ENCODE measurements at places on chromosomes 13 and 19.

DNA sequence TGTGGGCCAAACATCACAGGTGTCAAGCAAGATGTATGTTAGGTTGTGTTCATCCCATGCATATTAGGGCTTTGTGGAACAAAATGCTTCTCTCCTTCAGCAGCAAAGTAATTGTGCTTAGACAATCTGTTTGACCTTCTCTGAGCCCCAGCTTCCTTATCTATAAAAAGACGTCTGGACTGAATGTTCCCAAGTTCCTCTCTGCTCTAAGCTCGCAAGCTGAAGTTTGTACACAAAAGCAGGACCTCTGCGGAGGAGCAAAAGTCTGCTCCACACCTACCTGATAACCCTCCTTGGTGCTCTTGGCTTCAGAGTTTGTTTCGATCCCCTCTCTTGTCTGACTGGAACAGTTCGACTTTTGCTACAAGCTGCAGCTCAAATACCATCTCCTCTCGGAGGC lies 95.7 kb upstream of the UBL3 start:
- no peak for DNase-seq

DNA sequence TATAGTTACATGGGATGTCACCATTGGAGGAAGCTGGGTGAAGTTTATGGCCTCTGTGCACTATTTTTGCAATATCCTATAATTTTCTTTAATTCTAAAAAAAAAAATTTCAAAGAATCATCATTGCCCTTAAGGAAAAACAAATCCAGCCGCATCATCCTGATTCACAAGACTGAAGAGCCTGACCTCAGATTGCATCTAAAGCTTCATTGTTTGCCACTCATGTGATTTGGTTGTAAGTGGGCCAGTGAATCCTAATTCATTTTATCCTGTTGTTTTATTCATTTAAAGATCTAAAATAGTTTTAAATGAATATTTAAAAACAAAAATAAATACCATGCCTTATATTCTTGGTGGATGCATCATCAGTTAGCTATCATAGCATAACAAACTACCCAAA lies 504.5 kb downstream of the TBC1D4 start:
- DNase-seq = no peak

- DNase-seq = no peak
Observed at GRCh38 chr19:34316741-34317301, 48.2 kb upstream of the GPI start.

DNA sequence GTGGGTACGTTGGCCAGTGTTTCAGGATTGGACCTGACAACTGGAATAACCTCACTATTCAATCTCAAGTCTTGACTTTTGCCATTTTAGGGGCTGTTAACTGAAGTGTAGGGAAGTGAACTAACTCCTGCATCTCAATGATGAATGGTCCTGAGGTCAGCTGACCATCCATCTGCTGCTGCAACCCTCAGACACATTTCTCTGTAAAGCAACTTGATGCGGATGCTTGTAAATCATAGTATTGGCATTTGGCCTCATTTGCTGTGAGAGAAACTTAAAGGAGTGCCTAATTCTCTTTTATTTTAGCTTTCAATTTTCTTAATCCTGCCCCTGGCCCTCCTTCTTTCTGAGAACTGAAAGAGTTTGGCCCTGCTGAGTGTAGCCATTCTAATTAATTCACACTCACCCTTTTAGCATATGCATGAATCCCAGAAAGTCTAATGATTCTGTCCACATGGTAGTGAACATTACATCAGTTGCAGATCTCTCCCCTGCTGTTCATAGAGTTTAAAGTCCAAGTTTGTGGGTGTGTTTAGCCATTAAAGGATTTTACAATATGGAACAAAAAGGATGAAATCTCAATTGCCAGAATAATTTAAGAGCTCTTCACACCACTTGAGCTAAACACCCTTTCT lies 1531.4 kb upstream of the SLC10A2 start:
- DNase-seq = no peak

DNA sequence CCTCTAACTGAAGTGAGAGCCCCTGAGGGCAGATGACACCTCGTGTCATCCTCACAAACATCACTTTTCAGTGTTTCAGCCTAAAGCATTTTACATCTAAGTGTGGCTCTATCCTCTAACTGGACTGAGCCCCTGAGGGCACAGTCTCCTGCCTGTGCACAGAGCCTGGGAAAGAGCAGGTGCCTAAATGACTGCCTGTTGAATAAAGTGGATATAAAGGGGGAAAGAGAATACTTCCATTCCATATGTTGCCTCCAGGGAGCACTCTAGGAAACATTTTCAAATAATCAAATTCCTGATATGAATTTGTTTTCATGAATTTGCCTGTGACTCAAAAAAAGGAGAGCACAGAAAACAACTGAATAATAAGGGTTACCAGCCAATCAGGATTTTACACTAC lies 32.2 kb downstream of the CNMD start:
- no peak for DNase-seq

DNA sequence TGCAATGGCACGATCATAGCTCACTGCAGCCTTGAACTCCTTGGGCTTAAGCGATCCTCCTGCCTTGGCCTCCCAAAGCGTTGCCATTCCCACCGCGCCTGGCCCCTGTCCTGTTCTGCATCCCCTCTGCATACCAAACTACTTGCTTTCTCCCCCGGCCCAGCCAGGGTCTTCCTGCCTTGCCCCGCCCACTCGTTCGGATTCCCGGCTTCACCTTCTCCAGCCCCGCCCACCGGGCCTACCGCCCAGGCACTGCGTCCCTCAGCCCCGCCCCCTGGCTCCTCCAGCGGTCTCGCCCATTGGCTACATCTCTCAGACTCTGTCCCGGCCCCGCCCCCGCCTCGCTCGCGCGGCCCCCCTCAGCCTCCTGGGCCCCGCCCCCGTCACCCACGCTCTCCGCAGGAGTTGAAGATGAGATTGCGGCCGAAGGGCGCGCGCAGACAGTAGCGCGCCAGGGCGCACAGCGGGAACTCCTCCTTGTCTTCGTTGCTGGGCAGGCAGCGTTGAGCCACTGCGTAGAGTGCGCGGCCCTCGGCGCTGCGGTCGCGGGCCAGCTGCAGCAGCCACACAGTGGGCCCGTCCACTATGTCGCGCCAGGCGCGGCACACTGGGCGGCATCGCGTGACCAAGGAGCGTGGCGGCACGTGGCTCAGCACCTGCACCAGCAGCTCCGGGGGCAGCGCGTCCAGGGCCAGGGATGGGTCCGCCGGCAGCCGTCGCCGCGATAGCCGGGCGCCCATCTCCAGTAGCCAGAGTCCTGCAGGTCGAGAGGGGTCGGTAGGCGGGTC lies 19.0 kb downstream of the MRPS12 start:
- peak; percentile 91 for DNase-seq

GRCh38 chr13:68007576-68007975 lies 777.4 kb upstream of the PCDH9 start:
- no peak for DNase-seq

DNA sequence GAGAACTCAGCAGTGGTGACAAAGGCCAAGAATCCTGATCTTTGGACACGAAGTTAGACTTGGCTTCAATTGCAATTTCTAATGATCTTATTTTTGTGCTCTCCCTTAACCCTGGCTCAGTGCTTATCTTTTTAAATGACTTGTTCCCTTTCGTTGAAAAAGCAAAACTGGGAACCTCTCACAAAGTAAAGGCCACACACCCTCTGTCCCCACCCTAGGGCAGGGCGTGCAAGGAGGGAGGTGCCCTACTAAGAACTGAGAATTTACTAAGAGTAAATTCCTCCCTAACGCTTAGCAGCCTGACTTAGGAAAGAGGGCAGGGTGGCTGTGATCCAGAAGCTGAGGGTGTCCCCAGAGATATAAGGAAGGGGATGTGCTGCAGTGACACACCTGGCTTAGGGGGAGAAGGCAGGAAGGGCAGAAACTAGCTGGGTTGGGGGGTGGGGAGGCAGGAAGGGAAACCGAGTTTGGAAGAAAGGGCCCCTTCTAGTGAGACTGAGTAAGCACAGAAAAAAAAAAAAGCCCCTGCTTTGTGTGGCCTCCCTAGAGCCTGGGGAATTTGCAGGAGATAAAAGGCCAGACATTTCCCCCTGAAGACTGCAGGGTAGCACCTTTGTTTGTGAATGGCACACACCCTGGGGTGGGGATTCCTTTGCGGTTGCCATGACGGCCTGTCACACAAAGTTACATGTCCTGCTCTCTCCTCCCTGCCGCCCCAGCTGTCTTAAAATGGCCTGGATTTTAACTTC lies 435.1 kb downstream of the EFNB2 start:
- no peak for DNase-seq

DNA sequence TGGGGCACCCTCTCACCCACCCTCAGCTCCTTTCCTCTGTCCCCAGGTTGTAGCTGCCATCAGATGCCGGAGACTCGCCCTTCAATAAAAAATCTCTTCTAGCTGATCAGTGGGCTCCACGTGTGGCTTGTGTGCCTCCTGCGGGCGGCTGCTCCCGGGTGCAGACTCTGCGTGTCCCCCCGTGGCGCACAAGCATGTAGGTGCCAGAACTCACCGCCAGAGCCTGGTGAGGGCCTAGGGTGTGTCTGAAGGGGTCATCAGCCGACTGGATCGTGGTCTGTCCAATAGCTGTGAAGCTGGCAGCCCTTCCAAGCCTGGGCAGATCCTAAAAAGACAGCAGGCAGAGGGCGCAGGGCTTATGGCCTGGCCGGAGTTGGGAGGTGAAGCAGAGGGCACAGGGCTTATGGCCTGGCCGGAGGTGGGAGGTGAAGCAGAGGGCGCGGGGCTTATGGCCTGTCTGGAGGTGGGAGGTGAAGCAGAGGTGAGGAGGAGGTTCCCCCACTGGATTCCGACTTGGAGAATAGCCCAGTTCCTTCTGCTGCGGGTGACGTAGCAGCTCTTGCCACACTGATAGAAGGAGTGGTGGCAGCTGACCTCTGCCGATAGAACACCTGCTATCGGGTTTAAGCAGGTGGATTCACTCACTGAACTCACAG lies 11.7 kb downstream of the NOP53 start:
- DNase-seq = no peak

DNA sequence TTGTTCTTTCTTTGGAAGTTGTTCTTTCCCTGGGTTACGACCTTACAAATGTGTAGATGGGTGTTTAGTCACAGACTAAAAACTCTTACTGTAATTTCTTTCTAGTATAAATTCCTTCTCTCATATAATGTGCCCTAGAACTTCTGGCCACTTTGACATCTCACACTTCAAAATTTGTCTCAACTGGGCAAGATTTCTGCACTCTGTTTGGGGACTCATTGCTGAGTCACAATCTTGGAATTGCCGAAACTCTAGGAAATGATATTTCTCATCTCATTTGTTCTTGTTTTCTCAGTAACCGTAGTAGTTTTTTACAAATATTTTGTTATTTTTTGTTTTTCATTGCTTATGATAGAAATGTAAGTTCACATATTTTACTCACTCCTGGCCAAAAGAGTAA lies 2523.2 kb upstream of the PCDH20 start:
- no peak for DNase-seq

GRCh38 chr13:50713523-50714248 lies 129.8 kb downstream of the DLEU7 start:
- DNase-seq = no peak

GRCh38 chr19:10037367-10037766 lies 24.1 kb downstream of the RDH8 start:
- no peak for DNase-seq

GRCh38 chr19:28359431-28360414 lies 853.2 kb downstream of the UQCRFS1 start:
- no peak for DNase-seq

GRCh38 chr13:83955011-83955410 lies 72.7 kb upstream of the SLITRK1 start:
- no peak for DNase-seq

GRCh38 chr19:29624489-29625185 lies 18.6 kb downstream of the POP4 start:
- DNase-seq = no peak

DNA sequence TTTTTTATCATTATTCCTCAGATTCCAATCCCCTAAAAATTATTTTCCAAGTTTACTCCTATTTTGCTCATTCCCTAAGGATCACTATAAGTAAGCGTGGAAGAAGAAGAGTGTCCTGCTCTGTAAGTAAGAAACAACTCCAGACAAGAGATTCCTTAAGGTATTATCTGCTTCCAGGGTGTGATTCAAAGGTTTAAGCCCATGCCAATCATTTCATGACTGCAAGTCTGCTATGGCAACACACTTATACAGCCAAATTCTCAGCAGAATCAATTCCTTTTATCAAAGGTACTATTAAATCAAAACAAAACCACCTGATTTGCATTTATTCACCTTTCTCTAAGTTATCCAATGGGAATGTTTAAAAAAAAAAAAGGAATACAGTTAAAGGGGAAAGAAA lies 43.7 kb downstream of the FOXO1 start:
- DNase-seq = no peak

DNA sequence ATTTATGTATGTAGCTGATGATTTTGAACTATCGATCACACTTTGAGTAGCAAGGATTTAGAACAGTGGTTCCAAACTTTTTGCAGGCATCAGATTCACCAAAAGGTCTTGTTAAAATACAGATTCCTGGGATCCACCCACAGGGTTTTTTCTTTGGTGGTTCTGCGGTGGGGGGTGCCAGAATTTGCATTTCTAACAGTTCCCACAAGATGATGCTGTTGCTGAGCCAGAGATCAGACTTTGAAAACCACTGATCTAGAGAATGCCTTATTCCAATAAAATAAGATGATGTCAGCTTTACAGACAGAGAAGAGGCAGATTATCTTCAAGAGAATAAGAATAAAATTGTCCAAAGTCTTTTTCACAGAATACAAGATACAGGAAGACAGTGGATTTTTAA lies 80.9 kb upstream of the SHISA2 start:
- no peak for DNase-seq

DNA sequence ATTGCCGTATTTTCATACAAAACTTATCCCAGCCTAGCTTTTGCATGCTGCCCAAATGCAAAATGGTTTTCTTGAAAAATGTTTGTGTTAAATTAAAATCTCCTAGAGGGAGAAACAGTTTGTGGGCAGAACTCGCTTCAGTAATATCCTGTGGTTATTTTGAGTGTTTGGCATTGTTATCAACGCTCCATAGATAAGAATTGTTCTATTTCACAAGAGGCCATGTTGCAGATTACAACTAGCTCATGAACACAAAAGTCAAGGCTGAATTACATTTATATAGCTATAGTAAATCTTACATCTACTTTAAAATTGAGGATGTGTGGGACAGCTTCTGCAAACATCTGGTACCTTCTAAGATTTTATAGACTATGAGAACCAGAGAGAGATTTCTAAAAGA lies 447.9 kb downstream of the DCT start:
- DNase-seq = no peak

GRCh38 chr13:102863590-102863989 lies 17.8 kb downstream of the ERCC5 start:
- no peak for DNase-seq

- no peak for DNase-seq
Observed at GRCh38 chr19:39953915-39954314, 17.1 kb upstream of the PSMC4 start.

DNA sequence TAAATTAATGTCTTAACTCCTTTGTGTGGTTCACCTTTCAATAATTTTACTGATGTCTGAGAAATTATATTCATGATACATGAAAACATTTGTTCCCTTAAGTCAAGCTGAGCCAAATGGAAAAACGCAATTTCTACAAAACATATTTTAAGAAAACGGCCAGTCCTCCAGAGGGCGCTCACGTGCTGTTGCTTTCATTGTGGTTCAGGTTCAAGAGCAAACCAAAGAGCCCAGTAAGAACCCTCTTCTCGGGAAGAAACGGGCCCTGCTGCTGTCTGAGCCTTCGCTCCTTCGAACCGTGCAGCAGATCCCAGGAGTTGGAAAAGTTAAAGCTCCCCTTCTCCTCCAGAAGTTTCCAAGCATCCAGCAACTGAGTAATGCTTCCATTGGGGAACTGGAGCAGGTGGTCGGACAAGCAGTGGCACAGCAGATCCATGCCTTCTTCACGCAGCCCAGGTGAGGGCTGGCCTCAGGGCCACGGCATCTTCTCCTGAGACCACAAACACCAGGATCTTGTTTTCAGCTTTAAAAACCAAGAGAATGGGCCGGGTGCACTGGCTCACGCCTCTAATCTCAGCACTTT lies 4.3 kb downstream of the FAAP24 start:
- DNase-seq = no peak

- DNase-seq = no peak
Observed at GRCh38 chr13:99540530-99540929, 39.3 kb downstream of the TM9SF2 start.
